Body of pancreas (tissue), 4 donors: ENCODE measurements at places on chromosomes 1 and 21.

GRCh38 chr1:163094589-163094988, 25.4 kb downstream of the RGS4 start:
- DNase-seq: no peak

- no peak for DNase-seq
Measured at GRCh38 chr1:200888349-200888838, 6.3 kb upstream of the INAVA start.

DNA sequence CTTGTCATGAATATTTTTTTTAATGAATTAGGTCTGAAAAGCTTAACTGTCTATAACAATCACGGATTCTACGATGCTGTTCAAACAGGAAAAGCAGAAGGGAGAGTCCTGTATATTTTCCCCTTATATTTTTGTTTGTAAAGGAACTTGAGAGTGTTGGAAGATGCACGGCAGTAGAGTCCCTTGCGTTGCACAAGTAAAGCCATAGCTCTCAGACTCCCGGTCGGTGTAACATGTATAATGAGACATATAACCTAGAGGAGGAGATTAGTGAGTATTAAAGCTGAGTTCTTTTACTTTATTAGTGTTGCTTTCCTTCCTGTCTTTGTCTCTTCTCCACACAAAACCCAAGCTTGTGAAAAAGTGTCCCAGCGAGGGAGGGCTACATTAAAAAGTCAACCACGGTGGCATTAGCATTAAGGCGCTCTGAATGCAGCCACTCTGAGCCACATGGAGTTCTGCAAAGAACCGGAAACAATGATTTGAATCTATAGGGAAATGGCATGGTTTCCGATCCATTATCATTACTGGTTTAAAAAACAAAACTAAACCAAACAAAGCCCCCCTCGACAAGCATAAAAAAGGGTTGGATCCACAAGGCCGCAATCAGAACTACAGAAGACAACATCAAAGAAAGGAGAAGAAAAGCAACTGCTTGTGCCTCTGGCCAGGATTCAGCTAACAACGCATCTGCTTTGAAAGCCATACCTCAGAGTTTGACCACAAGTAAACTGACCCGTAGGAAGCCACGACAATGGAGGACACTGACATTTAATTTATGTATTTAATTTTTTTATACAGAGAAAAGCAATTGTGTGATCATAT, 356.8 kb downstream of the LMO4 start:
- DNase-seq: no peak

GRCh38 chr1:178870944-178871343, at the start of gene ANGPTL1:
ANGPTL1 (minus strand) TSS chr1:178871077; CDS start chr1:178865776, 5,301 bp downstream.
- DNase-seq: peak; percentile 26

DNA sequence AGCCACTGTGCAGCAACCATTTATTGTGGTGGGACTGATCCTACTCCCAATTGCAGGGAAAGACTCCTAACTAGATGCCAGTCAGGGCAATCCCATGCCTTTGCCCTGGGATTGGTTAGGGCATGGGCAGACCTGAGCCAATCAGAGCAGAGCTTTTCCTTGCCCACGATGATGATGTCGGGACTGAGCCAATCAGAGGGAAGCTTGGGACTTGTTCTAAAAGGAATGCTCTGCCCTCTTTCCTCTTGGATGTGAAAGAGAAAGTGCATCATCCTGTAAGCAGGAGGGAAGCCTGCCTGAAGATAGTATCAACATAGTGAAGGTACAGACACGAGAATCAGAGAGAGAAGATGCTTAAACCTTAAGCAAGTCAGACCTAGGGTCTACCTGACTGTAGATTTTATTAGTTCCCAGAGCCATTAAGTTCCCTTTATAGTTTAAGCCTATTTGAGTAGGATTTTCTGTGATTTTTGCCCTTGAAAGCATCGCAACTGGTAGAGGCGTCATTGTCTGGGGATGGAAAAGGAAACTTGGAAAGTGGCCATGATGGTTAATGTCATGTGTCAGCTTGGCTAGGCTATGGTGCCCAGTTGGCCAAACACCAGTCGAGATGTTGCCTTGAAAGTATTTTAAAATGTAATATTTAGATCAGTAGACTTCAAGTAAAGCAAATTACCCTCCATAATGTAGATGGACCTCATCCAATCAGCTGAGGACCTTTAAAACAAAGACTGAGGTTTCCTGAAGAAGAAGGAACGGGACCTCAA, 19.9 kb downstream of the IRF2BP2 start:
- DNase-seq: no peak

DNA sequence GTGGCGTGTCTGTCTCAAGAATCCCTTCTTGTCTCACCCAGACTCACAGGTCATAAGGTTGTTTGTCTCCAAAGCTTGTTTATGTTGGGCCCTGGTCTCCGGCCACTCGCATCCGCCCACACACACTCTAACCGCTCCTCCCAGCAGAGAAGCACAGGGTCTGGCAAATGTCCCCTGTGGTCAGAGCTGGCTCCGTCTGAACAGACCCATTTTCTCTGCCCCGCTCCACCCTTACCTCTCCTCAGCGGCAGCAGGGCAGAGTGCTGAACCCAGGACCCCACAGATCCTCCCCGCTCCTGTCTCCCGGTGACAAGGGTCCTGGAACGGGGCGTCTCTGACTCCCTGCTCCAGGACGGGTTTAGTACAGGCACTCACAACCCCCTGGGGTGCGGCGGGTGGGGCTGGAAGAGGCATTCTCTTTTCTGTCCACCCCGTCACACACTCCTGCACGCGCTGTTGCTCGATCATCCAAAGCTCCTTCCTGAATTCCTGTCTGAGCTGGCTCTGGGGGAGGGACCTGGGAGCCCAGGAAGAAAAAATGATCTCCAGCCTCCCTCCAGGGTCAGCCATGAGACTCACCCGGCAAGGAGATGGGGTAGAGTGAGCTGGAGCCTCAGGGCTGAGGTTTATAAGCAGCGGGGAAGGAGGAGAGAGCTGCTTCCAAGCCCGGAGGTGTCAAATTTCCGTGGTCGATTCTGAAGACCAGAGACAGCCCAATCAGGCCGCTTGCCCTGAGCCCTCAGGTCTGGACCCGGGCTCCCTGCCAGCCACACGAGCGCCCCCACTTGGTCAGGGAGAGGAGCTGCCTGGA, at the start of gene S100A13:
TSS of gene S100A13 (minus strand) at position 602 of the 811 bp plus-strand sequence. CDS start 1,033 bp downstream, outside the sequence.
- peak; percentile 85 for DNase-seq
